Cardiac muscle cell (in vitro differentiated cells and primary cell): ENCODE measurements at places on chromosomes 6 and 20. TPM values are rescaled to one million over a fixed set of nuclear protein-coding genes. Genes with fewer than 3 reads are reported as not detected.

SLC2A10 gene
- total RNA-seq, result 15.6 and 20.1 TPM in 2 replicates

GJA10 gene
- total RNA-seq, result not detected in 2 replicates

FABP7 gene
- total RNA-seq, result 2.2 and 3.4 TPM in 2 replicates

CBFA2T2 gene
- total RNA-seq, result 28.1 and 53.1 TPM in 2 replicates

RIPPLY2 gene
- 0.35 and 0.45 TPM in 2 replicates for total RNA-seq

NMBR gene
- total RNA-seq, result 0.15 TPM in 1 of 2 replicates, not detected in the other

MYB gene
- total RNA-seq, result 0.21 and 0.56 TPM in 2 replicates

HLA-F gene
- 0.78 and 1.5 TPM in 2 replicates for total RNA-seq
